ENCODE measurements at places on chromosomes 5 and 9. TPM values are rescaled to one million over a fixed set of nuclear protein-coding genes. Genes with fewer than 3 reads are reported as not detected.
A peak's percentile ranks its signal among the peaks of the same experiment; 100 is the strongest.

DNA sequence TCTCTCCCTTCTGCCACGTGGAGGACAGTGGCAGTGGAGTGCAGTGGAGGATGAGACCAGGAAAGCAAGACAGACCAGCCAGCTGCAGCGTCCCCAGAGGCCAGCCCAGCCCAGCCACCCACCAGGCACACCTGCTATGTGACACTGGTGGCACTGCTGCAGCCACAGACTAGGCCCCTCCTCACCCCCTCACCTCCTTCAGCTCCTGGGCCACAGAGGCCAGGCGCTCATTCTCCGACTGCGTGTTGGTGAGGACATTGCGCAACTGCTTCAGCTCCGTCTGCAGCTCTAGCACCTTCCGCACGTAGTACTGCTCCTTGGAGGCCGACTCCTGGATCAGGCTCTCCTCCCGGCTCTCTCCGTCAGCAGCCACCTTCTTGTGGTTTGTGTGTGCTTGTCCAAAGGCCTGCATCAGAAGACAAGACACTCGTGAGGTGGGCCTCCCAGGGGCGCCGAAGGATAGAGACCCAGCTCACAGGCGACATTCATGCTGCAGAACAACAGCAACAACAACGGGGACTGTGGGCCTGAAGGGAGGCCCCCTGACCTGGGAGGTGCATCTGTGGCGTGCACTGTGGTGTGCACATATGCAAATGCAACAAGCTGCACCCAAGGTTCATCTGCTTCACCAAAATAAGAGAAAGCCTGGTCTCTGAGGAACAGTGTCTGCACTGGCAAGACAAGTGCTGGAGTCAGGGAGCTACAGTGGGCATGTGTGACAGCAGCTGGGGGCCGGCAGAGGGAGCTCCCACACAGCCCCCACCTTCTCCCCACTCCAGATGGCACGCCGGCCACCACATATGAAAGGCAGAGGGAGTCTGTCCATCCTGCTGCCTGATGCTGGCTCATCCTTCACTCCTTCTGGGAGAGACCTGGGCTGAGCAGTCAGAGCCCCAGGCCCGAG is 35.5 kb downstream of the BICD2 start:
- DNase-seq: peak; percentile 4

OLFML2A gene
- not detected for total RNA-seq

- DNase-seq: no peak
These were observed 117.2 kb upstream of the PITX1 start for GRCh38 chr5:135151256-135151655.

- no peak for DNase-seq
These were observed 57.1 kb downstream of the IPPK start for GRCh38 chr9:92612816-92613215.

- no peak for DNase-seq
These were observed 11.3 kb upstream of the CDH6 start for GRCh38 chr5:31182136-31182535.

FAM221B gene
- not detected for total RNA-seq

DNA sequence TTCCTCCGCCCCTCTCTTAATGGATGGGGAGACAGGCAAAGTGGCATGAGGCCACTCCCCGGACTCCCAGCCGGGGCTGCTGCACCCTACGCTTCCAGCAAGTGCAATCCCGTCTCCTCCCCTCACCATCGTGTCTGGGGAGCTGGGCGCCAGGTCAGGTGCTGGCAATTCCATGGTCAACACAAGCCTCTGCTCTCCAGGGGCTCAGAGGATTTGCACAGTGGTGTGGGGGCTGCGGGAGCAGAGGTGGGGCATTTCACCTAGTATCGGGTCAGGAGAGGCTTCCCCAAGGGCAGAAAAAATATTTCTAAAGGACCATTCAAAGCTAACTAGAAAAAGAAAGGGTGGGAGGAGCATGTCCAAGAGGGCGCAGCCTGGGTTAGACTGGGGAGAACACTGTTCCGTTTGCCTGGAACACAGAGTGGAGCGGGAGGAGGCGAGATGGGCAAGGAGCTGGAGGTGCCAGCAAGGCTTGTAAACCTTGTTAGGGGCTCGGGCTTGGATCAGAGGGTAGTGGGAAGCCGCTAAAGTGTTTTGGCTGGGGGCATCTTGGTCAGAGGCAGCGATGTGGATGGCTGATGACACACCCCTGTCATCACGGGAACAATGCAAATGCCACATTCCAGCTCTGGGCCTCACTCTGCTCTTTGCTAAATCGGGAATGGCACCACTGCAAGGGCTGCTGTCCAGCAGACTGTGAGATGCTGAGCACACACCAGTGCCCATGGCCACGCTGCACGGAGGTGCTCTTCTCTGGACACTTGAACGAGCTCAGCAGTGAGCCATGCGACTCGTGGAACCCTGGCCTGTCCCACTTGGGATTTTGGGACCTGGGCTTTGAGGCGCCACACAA is 191.7 kb downstream of the CDK5RAP2 start:
- DNase-seq: no peak

MARCOL gene
- total RNA-seq: not detected

DNA sequence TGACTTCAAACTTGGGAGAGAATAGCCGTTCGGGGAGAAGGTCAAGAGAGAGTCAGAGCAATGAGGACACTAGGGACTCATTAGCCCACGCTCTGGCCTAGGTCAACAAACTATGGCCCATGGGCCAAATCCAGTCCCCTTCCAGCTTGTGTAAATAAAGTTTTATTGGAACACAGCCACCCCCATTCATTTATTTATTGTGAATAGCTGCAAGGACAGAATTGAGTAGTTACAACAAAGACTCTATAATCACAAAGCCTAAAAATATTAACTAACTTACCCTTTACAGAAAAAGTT is 33.1 kb upstream of the TRIM32 start:
- no peak for DNase-seq

DNA sequence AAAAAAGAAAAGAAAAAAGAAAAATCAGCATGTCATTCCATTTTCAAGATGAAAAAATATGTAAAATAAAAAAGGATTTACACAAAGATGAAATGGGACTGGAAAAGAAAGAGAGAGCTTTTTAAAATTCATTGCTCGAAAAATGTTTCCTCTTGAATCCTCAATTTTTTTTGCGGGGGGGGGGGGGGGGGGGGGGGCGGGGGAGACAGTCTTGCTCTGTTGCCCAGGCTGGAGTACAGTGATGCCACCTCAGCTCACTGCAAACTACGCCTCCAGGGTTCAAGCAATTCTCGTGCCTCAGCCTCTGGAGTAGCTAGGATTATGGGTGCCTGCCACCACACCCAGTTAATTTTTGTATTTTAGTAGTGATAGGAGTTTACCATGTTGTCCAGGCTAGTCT is 16.5 kb downstream of the PFDN1 start:
- DNase-seq: no peak

- no peak for DNase-seq
These were observed 374.2 kb downstream of the PDE4D start for GRCh38 chr5:59519338-59519737.

DNA sequence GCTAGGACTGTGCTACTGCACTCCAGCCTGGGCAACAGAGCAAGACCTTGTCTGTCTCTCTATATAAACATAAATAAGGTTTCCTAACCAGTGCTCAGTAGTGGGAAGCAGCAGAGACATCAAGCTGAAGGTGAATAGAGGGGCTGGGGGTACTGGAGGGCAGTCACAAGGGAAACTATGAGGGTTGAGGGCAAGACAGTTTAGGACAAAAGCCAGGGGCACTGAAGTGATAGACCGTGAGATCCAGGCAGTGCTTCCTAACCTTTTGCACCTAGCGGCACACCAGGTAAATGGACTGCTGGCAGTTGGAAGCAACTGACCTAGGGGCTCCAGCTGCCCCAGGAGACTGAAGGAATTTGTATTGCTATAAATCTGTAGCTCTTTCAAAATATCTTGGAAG is 178.4 kb downstream of the PJA2 start:
- DNase-seq: no peak

SPINK13 gene
- not detected for total RNA-seq

- no peak for DNase-seq
These were observed 16.1 kb upstream of the SPIN1 start for GRCh38 chr9:88372103-88372654.

ANKDD1B gene
- not detected for total RNA-seq

ACER2 gene
- total RNA-seq: 3.3 TPM

- DNase-seq: no peak
These were observed 57.1 kb upstream of the ATG10 start for GRCh38 chr5:81914696-81915095.

SPATA31A3 gene
- total RNA-seq: not detected

TRIM36 gene
- total RNA-seq: 0.45 TPM

- peak; percentile 37 for DNase-seq
These were observed 154.1 kb upstream of the CD180 start for GRCh38 chr5:67350618-67351201.

ZNF483 gene
- 5.9 TPM for total RNA-seq

DNA sequence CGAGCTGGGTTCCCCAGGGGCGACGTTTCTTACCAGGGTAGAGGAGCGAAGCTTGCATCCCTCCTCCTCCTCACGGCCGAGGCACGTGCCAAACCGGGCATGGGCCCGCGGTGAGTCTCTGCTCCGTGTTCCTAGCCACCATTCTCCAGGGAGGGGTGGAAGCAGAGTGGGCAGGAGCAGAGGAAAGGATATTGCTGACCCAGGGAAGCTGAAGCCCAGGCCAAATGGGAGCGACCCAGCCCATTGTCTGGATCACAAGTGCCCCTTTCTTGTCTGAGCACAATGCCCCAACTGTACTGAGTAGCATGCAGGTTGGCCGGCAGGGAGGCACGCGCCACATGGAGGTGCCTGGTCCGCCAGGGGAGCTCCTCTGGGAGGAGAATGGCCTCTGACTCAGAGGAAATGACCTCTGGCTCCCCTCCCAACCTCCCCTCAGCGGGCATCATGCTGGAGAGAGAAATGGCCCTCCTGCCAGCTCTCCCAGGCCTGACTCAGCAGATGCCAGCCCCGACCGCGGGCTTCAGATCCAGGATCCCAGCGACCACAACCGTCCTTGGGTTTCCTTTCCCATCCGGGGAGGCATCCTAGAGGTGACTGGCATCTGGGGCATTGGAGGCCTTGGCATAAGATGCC is 1.1 kb downstream of the PRR7 start:
- no peak for DNase-seq

DNA sequence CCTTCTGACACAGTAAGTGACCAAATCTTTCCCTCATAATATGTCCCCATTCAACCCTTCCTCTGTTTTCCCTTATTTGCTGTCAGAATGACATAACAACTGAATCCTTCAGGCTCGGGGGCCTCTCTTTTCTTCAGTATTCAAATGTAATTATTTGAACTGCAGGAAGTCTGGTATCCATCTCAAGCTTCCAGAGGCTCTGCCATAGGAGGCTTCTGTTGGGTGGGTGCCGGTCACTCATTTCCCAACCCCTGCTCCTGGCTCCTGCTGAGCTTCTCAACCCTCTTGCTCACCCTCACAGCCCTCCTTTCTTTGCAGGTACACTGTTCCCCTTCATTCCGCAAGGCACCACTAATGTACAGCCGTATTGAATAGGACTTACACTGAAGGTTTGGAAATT is 151.8 kb upstream of the MAP3K1 start:
- DNase-seq: no peak

PITX1 gene
- total RNA-seq: not detected

CD74 gene
- 1,158 TPM for total RNA-seq

- peak; percentile 73 for DNase-seq
These were observed 157.2 kb upstream of the PITX1 start for GRCh38 chr5:135191084-135191826.

- no peak for DNase-seq
These were observed 714.6 kb downstream of the SEMA5A start for GRCh38 chr5:8831251-8831650.

GRCh38 chr5:142527234-142527633 is 158.7 kb downstream of the FGF1 start:
- no peak for DNase-seq

FAM240B gene
- total RNA-seq: not detected

- no peak for DNase-seq
These were observed 371.0 kb downstream of the CSNK1G3 start for GRCh38 chr5:123882965-123883345.

DNA sequence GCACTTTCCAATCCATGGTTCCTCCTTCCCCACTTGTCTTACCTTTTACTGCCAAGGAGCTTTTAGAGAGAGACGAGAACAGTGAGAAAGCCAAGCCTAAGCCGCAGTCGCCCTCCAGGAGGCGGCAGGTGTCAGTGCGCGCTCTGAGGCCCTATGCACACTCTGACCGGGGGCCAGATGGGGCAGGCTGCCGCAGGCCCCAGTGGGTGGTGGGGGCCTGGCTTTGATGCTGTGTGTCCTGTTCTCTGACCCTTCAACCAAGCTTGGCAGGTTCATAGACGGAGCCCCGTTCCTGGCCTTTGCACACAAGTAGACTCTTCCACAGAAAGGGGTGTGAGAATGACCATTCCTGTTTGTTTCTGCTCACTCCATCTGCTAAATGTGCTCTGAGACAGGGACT is 77.3 kb downstream of the WNK2 start:
- peak; percentile 12 for DNase-seq

UBAP2 gene
- 42.6 TPM for total RNA-seq

- DNase-seq: no peak
These were observed 92.9 kb upstream of the PIK3R1 start for GRCh38 chr5:68122439-68123328.

- no peak for DNase-seq
These were observed 6.6 kb downstream of the PDZD2 start for GRCh38 chr5:31645420-31646081.

- DNase-seq: no peak
These were observed 385.3 kb upstream of the RIOK2 start for GRCh38 chr5:97568382-97568781.

GRCh38 chr5:81164936-81165335 is 68.2 kb upstream of the CKMT2 start:
- no peak for DNase-seq

DNA sequence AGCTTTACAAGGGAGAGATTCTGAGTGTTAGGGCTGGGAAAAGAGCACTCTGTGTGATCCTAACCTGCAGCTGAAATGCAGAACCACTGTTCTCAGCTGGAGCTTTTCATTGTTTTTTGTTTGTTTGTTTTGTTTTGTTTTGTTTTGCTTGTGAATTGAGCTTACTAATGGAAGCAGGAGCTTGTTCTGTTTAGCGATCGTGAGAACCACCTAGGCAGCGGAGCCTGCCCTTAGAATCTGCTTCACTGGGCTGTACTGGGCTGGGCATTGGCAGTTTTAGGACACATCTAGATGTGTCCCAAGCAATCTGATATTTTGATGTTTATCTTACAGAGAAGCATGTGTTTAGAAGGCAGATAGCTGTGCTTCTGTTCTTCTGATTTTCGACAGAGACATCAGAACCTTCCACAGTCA is 14.3 kb downstream of the SYK start:
- no peak for DNase-seq

DNA sequence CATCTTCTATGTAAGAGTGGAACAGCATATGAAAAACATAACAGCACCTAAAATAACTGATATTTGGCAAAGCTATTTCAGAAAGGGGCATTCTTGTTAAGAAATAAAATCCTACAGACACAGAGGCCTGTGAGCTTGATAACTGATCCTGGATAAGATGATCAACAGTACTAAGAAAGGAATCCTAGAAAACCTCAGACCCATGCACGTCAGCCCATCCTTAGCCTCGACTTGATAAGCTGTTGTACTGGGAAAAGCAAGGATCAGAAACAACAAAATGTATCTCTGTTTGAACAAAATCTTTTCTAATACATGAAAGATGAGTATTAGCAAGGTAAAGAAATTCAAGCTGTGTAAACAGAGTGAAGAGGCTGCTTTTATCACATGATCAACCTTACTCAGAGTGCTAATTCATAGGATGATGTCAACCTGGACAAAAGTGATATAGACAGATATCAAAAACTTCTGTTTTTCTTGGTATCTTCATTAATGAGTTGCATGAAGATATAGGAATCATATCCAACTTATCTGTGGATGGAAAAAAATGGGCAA is 15.2 kb downstream of the LIFR start:
- no peak for DNase-seq

CORO2A gene
- total RNA-seq: 8.2 TPM

Data from activated CD4-positive, alpha-beta memory T cell treated with anti-CD3 and anti-CD28 coated beads, Interleukin-2, amount 10 ng/mL, durations not matched to agents 7 days and 5 days (primary cell).